ENCODE measurements at places on chromosomes 4 and X.

DNA sequence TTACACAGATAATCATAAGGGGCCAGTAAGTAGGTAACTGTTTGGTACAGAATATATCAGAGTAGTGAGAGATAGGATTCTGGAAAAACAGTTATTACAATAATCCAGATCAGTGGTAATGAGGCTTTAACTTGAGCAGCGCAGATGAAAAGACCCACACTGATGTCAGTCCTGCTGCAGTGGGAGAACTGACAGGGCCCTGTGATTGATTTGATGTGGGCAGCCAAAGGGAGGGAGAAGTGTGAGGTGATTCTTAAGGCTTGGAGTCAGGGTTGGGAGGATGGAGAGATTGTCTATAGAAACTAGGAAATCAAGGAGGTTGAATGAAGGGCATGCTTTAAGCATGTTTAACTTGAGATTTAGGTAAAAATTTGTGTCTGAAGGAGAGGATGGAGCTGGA is 161.4 kb downstream of the VSIG4 start:
- DNase-seq = no peak

DNA sequence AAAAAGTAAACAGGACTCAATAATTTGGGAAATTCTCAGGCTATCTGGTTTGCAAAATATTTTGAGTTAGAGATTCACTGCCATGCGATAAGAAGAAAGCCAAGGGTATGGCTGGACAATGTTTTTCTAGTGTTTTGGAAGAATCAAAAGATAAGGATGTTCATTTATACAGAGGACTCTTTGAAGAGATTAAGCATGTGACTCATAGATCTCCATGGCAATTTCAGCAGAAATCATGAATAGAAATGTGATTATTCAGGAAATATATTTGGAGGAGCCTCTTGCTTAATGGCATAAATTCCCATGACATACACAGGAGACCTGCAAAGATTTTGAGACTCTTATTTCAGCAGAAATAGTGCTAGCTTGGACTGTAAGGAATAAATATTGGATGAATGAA is 16.7 kb upstream of the FRAS1 start:
- no peak for DNase-seq

DNA sequence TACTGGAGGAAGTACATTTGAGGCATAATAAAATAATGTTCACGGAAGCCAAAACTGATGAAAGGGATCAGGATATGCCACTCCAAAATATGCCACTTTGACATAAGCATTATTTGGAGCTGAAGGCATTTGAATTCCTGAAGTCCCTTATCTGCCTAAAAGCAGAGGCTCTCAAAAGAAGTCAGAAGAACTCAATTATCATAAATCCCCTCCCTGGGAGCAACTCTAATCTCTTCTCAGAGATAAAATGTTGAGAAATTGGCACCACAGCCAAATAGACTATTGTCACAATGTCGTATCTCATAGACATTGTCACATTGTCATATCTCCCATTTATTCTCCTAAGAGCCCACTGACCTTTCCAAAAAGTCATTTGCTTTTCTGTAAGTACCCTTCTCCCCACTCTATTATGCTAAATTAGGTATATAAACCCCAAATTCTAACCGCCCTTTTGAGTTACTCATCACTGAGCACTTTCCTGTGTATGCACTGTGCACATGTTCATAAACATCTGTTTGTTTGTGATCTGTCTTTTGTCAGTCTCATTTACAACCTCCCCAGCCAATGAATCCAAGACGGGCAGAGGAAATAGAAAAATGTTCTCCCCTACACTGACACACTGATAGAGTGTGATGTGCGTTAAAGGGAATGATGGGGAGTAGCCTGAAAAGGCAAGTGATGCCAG is 78.5 kb upstream of the NAF1 start:
- DNase-seq = no peak

DNA sequence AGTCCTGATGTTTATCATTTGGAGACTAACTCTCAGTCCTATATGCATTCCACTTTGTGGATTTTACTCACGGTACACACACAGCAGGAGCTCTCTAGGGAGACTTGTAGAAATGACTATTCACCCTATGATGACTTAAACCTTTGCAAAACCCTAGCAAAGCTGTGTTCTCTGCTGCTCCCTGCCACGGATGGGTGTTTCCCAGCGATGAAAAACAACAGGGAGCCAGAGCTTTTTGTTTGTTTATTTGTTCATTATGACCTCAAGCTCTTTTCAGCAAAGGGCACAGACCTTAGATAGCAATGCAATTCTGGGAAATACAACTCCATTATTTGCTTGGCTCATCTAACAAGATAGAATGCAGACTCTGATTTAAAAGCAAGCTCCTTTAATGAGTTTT is 156.6 kb downstream of the GRIA3 start:
- no peak for DNase-seq

- no peak for DNase-seq
These were observed 119.4 kb downstream of the SMIM20 start for GRCh38 chr4:26033389-26033788.

- no peak for DNase-seq
These were observed 16.1 kb upstream of the CRMP1 start for GRCh38 chr4:5908876-5909427.

DNA sequence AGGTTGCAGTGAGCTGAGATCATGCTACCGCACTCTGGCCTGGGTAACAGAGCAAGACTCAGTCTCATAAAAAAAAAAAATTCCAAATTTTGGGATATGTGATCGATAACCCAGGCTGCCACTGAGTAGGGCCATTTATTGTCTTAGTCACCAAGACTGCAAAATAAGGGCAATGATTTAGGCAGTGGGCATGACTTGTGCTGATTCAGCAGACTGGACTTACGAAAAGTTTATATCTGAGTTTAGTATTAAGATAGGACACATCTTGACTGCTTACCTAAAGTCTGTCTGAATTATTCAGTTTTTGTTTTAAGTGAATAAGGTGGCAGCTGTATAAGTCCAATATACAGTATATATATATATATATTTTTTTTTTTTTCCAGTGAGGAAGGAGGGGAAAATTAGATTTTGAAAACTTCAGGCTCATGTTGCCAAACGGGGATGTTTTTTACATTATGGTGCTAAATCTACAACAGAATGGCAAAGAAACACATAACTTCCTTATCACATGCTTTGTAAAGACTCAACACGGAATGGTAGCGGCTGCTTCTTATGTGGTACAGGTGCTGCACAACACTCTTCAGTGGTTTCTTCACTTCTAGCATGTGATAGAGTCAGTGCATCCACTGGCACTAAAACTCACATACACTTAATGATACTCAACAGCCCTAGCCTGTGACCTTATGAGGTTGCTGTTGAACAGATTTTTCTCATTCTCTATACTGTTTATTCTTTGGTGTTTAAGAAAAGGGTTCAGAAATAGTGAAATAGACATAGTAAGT is 6.5 kb downstream of the TEX13D start:
- DNase-seq = no peak

DNA sequence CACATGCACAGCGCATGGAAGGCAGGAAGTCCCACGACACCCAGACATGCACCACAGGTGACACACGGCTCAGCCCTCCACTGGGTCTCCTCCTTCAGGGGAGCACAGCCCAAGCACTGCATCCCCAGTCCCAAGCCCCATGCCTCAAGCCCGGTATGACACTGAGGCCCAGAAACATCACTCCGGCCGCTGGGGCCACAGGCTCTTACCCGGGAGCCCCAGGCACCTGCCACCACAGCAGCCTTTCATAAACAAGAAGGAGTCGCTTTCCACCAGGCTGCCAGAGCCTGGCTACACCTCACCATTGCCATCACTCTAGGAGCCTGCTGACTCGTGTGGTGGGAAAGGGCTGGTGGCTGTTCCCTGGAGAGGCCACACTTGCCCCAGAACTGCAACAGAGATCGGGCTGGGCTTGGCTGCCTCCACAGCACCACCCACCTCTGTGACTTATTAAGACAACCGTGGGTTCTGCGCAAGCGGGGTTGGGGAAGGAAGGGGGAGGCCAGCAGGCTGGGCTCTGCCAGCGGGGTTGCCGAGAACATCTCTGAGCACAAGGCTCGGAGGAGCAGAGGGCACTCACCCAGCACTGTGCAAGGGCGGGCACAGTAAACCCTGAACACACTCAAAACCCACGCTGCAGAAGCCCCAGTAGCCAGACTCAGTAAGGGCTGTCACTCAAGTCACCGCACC is 4.5 kb downstream of the HAUS7 start:
- DNase-seq = no peak

DNA sequence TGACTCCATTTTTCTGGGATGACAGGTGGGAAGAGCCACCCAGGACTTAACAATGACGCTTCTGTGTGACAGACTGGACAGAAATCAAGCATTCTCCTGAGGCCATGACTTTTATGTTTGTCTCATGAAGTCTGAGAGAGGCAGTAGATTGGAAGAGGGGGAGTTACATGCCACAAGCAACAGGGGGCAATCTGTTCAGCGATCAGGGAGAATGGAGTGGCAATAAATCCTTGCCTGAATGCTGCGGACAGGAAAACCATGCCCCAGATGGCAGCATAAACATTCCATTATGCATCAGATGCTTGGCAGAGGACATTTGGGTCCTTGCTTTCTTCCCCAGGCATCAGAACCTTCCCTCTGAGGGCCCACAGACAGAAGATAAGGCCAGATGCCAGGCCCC is 312.4 kb upstream of the DIPK2B start:
- DNase-seq = no peak

DNA sequence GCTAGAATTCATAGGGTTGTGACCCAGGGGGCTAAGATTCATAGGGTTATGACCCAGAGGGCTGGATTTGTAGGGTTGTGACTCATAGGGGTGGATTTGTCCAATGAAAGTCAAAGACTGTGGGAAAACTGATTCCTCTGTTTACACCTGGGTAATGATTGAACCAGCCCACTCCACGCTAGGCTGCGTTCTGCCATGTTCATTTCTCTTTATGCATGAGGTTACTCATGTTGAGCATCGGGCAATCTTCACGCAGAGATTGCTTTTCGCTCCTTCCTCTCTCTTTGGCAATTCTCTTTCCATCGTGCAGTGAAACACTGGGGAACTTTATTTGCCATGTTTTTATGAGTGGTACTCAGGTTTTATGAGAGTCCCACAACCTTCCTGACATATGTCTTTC is 127.8 kb downstream of the CRLF2 start:
- DNase-seq = no peak

- DNase-seq = no peak
These were observed 8.2 kb downstream of the SYN1 start for GRCh38 chrX:47611489-47611888.

GRCh38 chrX:16427668-16428067 is 222.3 kb upstream of the S100G start:
- no peak for DNase-seq

DNA sequence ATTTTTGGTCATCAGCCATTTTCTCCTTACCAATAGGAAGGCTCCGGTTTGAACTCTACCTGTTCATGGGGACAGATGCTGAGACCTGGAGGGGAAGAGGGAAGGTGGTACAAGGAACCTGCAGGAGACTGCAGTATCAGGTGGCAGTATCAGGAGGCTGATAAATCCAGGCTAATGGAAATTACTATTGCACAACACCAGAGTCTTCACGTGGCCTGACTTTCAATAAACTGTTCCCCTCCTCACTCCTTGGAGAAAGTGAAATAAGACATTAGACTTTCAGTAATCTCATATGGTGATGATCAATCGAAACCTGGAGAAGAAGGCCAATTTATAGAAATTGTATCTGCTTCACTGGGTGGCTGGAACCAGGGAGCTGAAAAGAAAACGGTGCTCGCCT is 46.2 kb upstream of the BCOR start:
- DNase-seq = no peak

GRCh38 chrX:39603230-39603629 is 494.5 kb downstream of the BCOR start:
- DNase-seq = no peak

- no peak for DNase-seq
These were observed 473.0 kb upstream of the NWD2 start for GRCh38 chr4:36771411-36772153.

- DNase-seq = no peak
These were observed 17.9 kb upstream of the OGT start for GRCh38 chrX:71515038-71515396.

DNA sequence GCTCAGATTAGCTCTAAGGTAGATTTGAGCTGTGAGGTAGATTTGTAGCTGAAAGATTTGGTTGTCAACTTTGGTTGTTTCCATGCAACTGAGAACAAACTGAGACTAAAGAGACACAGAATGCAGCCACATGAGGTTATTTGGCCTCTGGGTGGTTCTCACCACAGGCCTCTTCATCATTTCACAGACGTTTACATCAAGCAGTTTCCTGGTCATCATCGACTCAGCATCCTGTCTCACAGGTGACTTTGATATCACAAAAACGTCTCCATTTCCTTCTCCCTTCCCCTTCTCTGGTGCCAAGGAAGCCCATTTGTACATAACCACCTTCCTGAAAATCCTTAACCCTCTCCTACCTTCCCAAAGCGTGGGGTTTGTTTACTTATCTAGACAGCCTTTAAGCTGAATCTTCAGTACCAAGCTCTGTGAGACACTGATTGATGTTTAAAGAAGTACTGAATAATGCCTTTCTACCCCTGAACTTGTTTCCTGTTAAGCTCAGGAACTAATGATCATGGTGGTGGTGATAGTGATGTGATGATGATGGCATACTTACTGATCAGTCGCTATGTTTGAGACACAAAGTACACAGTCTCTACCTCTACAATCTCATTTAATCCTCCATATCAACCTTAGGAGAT is 81.9 kb downstream of the FAM114A1 start:
- no peak for DNase-seq

DNA sequence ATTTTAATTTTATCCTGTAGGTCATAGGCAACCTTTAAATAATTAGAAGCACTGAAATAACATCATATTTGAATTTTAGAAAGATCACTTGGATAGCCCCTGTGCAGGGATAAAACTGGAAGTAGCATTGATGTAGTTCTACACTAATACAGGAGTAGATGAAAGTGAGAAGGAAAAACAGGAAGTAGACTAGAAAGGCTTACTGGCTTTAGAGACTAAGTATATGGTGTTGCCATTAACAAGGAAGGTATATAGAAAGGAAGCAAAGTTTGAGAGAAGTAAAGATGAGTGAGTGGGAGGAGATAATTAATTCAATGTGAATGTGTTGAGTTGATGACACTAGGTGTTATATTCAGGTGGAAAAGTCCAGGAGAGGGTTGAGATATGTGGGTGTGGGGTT is 73.1 kb upstream of the EPGN start:
- no peak for DNase-seq

DNA sequence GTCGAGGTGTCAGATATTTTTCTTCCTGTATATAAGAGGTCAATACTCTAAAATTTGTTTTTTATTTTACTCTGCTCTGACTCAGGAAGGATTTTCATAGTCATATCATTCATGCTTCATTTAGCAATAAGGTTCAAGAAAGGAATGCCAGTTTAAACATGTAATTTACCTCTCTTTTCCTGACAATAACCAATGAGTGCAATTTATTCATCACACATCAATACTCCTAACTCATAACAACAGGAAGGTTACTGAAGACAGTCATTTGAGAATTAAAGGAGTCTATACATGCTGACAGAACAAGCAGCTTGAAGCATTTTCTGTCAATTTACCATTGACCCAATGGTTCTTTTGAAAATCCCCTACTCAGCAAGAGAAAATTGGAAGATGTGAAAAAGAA is 190.3 kb upstream of the RPS6KA3 start:
- DNase-seq = no peak

- no peak for DNase-seq
These were observed 98.0 kb upstream of the NDP start for GRCh38 chrX:44071070-44071645.
